ENCODE measurements at places on chromosomes 6 and 20.

DNA sequence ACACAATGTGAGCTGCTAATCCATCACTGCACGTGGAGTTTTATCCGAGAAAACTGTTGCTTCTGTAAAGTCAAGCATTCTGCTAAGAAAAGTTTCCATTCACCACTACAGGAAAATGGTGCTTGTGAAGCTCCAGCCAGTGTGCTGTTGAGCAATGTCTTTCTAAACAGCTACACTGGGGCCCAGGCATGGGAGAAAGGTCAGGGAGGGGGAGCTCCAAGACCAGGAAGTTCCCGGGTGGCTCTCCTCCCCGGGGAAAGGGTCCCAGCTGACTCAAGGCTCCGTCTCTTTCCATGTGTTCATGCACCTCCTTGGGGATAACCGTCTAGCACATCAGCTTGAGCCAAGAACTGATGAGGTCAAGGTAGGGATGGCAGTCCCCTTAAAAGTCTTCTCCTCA, 20.5 kb downstream of the RPP40 start:
- no peak for DNase-seq

DNA sequence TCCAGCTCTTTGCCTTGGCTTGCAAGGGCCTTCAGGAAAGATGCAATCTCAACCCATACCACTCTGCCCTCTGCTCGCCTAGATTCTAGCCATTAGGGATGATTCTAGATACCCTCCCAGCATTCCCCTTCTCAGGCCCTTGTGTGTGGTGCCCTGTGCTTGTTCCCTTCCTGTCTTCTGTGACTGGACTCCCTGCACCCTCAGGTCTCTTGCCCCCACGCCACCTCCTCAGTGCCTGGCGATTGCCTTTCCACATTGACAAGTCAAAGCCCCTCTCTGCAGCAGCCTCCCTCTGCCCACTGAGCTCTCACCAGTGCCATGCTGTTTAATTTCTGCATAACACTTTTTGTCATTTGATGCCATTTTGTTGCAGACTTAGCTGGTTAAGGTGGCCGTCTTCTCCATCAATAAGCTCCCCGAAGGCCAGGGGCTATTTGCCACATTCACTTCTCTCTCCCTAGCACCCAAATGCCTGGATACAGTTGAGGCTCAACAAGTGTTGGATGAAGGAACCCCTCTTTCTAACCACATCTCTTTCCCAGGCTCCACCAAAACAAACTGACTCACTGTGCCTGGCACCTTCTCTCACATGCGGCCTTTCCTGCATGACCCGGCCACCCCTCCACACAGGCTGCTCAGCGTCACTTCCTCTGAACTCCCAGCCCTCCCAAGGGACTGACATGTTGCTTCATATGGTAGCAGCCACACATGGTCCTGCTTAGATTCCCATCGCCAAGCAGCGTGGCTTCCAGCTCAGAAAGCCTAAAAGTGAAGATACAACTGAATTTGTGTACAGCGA, 4.6 kb upstream of the TXNDC5 start:
- DNase-seq: no peak

GRCh38 chr20:14434384-14435136, 97.1 kb upstream of the FLRT3 start:
- DNase-seq: no peak

DNA sequence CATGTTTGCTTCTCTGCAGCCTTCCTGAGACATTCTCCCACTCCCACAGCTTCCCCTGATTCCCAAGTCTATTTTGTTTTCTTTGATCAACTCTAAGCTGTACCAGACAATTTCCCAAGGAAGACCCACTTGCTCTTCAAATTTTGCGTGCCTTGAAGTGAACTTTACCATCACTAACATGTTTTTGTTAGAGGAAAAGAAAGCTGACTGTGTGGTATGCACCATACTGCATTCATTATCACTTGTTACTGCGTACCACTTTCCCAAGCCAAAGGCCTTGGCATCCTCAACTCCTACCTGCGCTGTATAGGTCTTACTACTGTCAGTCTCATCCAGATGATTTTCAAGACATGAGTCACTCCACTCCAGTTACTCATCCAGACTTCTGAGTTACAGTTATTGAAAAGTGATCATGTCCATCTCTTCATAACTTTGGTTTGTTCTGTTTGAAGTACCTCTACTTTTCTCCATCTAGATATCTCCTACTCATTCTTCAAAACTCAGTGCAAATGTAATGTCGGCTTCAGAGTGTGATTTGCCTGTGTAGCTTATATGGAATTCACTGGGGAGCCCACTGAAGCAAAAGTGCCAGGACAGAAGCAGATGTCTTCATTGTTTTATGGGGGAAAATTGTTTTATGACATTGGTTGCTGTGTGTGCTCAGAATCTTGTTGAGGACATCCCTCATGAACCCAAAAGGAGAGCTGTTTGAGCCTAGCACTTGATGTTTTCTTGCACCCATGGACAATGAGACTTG, 5.2 kb downstream of the RPS12 start:
- DNase-seq: no peak

DNA sequence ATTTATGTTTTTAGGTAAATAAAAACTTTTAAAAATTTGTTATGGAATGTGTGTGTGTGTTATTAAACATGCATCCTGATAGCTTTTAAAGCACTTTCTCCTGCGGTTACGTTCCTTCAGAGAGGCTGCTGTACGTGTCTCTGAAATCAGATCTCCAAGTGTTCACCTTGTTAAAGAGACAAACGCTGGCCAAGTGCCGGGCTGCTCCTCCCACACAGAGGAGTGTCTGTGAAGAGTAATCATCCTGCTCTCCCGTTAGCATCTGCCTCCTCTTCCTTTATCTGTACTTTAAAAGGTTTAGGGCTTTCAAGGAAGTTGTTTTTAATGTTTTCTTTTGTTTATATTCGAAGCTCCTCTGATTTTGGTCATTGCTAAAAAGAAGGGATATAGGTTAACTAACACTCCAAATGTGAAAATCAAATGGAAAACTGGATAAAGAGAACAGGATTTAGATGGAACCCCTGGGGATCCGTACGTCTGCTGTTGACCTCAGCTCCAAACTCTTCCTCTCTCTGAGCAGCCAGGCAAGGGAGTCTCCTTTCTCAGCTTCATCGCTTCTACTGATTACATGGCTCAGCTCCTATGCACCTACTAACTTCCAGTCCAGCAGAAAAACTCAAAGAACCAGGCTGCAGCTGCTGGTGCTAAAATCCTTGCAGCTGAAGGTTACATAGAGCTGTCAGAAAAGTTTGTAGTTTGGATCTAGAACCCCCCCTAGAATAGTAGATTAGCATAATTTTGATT, 20.0 kb downstream of the IRF4 start:
- DNase-seq: no peak

DNA sequence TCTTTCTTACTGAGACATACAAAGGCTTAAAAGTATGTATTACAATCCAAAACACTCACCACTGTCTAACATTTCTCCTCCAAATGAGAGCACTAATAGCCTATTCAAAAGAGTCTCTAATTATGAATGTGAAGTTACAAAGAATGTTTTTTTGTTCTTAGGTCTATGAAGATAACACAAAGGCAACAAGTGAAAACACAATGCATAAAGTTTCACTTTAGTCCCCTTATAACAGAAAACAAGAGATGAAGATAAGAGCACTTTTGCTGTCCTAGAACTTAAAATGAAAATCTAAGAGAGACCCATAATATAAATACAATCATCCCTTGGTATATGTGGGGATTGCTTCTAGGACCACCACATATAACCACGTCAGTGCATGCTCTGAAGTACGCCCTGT, 25.6 kb downstream of the ITCH start:
- DNase-seq: no peak

GRCh38 chr20:53778736-53779135, 185.1 kb upstream of the ZNF217 start:
- no peak for DNase-seq

DNA sequence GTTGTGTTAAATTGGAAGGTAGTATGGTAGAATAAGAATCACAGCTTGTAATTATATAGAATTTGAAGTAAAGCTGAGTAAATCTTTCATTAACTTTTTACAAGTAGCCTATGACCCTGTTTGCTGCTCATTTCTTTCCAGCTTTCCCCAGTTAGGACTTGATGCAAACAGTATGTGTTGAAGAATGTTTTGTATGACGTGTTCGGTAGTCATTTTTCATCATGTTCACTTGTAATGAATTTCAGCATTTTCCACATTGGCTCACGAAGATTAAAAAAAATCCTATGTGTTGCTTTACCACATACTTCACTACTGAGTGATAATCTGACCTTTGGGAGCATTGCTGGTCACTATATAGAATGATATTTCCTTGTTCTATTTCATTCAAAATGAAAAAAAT, 162.4 kb downstream of the CDKAL1 start:
- no peak for DNase-seq

GRCh38 chr6:119385994-119386393, 36.4 kb upstream of the MAN1A1 start:
- DNase-seq: no peak

DNA sequence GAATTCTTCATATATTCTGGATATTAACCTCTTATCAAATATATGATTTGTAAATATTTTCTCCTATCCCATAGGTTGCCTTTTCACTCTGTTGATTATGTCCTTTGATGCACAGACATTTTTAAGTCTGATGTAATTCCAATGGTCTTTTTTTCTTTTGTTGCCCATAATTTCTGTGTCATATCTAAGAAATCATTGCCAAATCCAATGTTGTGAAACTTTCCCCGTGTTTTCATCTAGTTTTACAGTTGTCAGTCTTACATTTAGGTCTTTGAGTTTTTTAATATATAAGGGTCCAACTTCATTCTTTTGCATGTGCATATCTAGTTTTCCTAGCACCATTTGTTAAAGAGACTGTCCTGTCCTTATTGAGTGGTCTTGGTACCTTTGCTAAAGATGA, 111.5 kb downstream of the SESN1 start:
- no peak for DNase-seq

- DNase-seq: no peak
Measured at GRCh38 chr6:126983779-126984178, 134.7 kb upstream of the RSPO3 start.

DNA sequence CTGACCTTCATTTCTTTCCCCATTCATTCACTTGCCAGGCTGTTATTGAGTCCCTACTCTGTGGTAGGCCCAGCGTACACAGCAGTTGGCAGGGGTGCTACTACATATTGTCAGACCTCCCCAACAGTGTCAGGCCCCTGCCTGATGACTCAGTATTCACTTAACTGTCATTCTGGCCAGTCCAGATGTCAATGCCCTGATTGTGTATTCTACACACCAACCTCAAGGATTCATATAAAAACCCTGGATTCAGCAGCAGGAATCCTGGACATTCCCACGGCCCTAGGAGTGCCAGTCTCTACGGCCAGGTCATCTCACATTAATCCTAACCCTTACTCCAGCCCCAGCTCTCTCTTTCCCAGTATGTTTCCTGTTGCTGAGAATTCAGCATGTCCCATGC, 151.5 kb downstream of the TASP1 start:
- DNase-seq: no peak

DNA sequence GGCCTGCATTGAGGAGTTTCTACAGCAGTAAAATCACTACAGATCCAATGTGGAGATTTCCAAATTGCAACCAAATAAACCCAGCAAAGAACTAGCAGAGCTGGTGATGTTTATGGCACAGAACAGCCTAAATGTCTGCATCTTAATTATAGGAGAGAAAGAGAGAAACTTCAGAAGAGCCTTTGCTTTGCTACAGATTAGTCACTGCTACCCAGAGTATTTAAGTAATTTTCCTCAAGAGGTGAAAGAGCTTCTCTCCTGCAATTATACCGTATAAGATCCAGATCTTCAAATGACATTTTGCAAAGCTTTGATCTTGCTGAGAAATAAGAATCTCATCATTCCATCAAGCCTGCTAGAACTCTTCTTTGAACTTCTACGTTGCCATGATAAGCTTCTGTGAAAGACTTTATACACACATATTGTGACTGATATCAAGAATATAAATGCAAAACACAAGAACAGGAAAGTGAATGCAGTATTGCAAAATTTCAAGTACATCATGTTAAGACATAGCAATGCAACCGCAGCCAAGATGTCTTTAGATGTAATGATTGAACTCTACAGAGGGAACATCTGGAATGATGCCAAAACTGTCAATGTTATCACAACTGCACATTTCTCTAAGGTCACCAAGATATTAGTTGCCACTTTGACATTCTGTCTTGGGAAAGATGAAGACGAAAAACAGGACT, 48.0 kb downstream of the MKKS start:
- DNase-seq: no peak

DNA sequence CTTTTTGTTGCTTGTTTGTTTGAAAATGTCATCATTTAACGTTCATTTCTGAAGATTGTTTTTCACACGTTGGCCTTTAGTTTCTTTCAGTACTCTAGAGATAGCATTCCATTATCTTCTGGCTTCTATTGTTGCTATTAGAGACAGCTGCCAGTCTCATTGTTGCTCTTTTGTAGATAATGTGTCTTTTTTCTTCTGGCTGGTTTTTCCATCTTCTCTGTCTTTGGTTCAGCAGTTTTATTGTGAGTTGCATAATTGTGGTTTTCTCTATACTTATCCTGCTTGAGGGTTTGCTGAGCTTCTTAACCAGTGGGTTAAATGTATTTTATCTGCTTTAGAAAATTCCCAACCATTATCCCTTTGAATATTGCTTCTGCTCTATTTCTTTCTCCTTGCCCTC, 23.2 kb upstream of the AIG1 start:
- no peak for DNase-seq

- DNase-seq: no peak
Measured at GRCh38 chr6:167984144-167984719, 13.2 kb upstream of the KIF25 start.

DNA sequence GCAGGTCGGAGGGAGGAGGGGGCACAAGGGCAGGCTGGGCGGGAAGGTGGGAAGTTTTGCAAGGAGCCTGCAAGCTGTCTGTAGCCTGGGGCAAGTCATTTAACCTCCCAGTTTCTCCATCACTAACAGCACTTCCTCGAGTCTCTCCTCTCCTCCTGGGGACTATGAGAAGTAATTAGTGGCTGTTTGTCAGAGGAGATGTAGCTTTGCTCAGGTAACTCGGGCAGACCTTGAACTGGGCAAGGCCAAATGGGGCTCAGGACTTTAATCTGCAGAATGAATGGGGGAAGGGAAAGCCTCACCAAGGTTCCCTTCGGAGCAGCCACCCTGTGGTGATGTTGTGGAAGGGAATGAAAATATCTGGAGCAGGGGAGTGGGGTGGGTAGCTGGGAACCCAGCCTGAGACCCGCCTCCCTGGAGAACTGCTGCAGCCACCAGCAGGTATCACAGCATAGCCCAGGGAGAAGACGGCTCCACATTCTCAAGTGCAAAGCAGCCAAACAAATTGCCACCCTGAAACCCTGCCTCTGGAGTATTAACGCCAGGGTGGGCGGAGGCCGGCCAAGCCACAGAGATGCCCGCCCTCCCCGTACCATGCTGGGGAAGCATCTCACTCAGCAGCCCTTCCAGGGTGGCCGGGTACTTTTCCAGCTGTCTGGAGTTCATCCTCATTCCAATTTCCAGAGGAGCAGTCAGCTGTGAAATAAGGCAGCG, 6.1 kb upstream of the LEMD2 start:
- no peak for DNase-seq

GRCh38 chr6:68958327-68958726, 323.2 kb downstream of the ADGRB3 start:
- no peak for DNase-seq

Data from progenitor cell of endocrine pancreas (in vitro differentiated cells).